Activated CD8-positive, alpha-beta memory T cell treated with anti-CD3 and anti-CD28 coated beads, Interleukin-2, amount 10 ng/mL, durations not matched to agents 7 days and 5 days (primary cell): ENCODE measurements at places on chromosomes 11 and 22. TPM values are rescaled to one million over a fixed set of nuclear protein-coding genes. Genes with fewer than 3 reads are reported as not detected.

DNA sequence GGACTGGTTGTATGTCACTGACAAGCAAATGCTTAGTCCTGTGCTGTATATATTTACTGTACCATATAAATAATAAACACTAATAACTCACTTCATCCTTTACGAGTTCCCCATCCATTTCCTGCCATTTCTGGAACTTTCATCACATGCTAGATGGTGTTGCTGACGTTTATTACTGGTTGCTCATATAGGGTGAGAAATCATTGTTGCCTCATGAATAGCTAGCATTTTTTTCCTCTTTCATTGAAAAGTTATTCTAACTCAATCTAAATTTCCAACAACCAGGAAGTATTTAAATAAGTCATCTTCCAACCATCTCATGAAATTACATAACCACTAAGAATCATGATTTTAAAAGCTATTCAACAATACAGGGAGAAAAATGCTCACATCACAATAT lies 88.6 kb upstream of the RCN1 start:
- no peak for DNase-seq

GRCh38 chr11:14789879-14790484 lies 102.0 kb downstream of the CYP2R1 start:
- no peak for DNase-seq

Gene JRKL
- total RNA-seq = 11.2 TPM

Gene MPPED2
- total RNA-seq = not detected

Gene CD3D
- 526 TPM for total RNA-seq
